ENCODE measurements at places on chromosomes 1 and 21.

DNA sequence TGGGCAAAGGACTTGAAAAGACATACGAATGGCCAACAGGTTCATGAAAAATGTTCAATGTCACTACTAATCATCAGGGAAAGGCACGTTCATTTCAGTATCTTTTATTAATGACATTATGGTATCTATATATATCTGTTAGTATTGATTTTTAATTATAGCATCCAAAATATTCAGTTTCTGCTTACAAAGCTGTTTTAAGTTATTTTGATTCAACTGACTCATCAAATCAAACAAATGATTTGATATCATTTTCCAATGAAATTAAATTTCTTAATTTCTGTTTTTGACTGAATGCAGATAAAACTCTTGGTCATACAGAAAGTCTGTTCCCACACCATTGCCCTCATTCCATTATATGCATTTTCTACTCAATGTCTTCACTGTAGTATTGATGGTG lies 315.9 kb downstream of the PDE4B start:
- DNase-seq, result no peak

DNA sequence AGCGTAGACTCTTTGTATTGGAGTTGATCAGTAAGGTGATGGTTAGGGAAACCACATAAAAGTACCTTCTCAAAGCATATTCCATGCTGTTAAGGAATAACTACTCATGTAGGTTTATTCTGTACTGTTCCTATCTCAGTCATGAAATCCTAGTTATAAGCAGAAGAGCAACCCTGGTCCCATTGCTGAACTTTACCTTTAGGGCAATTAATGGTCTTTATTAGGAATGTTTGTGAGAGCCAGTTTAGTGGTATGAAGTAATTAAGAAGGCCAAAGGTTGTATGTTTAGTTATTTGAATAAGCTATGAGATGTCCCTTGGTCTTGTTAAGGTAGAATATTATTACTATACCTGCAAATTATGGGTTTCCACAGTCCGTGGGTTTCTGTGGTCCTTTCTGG lies 44.0 kb downstream of the ACP6 start:
- no peak for DNase-seq

DNA sequence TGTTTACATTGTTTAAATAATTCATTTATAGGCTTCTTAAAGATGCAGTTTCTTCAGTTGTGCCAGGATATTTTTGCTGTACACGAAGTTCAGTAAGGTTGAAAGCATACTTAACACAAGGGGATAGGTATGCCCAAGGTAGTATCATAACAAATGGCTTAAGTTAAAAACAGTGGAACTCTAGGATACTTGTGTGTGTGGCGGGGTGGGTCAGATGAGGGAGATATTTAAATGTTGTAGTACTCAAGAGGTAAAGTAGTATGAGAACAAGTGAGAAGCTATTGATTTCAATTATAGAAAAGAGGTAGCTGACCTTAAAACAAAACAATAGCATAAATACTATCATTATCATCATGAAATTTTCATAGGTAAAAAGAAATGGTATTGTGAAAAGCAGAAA lies 6.2 kb downstream of the LRRC7 start:
- DNase-seq, result no peak

- DNase-seq, result no peak
Measured at GRCh38 chr1:112034277-112034676, 44.8 kb upstream of the KCND3 start.

GRCh38 chr1:150557813-150558212 lies 8.6 kb downstream of the ADAMTSL4 start:
- DNase-seq, result no peak

- no peak for DNase-seq
Measured at GRCh38 chr21:36725793-36726386, 27.0 kb downstream of the SIM2 start.

DNA sequence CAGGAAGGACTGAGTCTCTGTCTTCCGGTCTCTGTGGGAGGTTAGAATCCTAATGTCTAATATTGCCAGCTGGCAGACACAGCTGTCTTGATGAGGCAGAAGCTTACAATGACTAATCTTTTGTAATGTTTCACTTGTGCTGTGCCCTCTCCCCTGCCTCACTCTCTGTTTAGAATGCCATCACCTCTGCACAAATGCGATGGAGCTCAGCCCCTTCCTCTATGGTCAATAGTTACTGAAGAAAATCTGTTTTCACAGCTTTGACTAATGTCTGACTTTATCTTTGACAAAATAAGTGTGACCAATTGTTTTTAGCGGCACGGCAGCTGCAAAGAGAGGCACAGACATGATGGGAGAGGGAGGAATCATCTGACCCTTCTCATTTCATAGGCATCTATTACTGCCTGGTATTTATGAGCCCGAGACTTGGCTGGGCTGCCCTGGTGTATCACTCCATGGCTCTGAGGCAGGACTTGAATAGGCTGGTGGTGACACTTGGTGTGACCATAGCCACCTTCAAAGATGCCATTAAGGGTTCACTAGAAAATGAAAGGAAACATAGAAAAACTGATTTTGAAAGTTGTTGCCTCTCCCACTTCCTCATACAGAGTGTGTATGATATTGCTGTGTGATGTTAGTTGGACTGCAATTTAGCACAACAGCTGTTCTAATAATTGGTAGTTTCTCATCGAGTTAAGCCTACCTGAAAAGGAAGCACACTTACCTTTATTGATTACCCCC lies 163.2 kb upstream of the NBPF11 start:
- no peak for DNase-seq

DNA sequence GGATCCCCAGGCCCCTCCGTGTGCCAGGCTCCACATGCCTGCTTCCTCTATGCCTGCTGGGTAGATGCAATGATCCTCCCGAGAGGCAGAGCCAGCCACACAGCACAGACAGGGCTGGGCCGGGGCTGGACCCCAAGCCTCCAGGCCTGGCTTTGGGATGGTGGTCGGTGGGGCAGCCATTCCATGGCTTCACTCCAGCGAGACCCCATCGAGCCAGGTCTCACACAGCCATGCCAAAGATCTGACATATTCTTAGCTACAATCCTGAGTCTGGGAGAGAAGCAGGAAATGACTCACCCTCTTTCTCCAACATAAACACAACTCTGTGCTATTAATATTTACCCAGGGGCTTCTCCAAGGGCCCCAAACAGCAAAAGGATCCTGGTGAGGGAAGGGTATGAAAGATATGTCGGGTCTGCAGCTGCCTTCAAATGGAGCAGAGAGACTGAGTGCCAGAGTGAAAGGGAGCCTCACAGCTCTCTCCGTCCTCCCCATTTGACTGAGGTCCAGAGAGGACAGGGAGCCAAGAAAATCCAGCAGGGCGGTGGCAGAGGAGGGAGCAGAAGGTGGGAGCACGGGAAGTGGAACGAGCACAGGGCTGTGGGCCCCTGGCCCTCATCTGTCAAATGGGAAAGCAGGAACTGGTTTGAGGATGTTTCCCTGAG lies 639.5 kb downstream of the MATN1 start:
- DNase-seq, result no peak

DNA sequence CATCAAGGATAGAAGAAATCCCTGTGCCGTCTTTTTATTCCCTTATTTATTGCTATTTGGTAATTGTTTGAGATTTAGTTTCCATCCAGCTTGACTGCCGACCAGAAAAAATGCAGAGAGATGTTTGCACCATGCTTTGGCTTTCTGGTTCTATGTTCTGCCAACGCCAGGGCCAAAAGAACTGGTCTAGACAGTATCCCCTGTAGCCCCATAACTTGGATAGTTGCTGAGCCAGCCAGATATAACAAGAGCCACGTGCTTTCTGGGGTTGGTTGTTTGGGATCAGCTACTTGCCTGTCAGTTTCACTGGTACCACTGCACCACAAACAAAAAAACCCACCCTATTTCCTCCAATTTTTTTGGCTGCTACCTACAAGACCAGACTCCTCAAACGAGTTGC lies 99.0 kb downstream of the TGFB2 start:
- no peak for DNase-seq

- DNase-seq, result no peak
Measured at GRCh38 chr21:34521561-34521960, 9.6 kb upstream of the KCNE1 start.

DNA sequence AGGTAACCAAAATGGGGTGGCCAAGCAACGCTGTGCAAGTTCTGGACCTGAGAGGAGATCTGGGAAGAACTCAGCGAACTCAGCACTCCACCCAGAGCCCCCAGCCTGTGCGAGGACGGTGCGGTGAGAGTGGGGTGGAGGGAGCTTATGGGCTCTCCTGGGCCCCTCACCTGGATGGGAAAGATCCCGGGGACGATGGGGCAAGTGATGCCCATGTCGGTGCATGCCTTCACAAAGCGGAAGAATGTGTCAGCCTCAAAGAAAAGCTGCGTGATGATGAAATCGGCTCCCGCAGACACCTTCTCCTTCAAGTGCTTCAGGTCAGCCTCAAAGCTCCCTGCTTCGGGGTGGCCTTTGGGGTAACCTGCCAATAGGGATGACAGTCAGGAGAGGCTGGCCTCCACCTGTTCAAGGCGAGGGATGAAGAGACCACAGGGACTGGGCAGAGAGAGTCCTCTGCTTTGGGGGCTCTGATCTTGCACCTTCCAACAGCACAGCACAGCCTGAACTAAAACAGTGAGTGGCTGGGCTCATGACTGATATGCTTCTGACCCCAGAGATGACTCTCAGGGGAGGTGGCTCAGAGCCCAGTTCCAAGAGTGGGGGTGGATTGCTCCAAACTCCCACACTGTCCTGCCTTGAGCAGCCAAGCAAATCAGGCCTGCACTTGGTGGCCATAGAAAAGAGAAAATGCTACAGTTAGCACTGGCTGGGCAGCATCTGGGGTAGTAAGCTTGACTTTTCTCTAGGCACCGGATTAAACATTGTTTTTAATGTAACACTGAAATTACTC lies 9.5 kb downstream of the MTHFR start:
- DNase-seq, result no peak

- DNase-seq, result no peak
Measured at GRCh38 chr1:108034396-108034795, 69.4 kb upstream of the VAV3 start.

- DNase-seq, result no peak
Measured at GRCh38 chr1:118866330-118866729, 121.8 kb downstream of the TBX15 start.

GRCh38 chr1:174701565-174701964 lies 253.8 kb downstream of the GPR52 start:
- no peak for DNase-seq

DNA sequence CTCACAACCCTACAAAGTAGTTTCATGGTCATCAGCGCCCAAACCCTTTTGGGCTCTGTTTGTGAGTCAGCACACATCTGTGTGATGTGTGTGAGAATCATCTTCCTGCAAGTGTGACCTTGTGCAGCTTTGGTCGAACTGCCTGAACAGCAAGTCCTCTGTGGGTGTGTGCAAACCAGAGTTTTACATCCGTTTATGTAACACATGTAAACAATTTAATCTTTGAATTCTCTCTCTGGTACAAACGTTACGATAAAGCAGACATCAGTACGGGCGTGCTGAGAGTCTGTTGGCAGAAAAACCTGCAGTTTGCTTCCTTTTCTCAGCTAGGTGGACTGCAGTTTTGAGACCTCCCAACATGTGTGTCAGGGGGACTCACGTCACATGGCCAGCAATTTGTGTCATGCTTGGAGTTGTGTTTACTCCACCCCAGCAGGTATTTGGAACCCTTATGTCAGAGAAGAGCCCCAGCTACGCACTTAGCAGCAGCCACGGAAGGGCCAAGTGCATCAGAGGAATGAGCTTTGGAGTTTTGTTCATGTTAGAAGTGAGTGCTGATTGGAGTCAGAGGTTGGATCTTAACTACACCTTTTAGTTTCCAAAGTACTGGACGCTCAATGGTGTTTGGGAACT lies 230.8 kb downstream of the PAPPA2 start:
- DNase-seq, result no peak

DNA sequence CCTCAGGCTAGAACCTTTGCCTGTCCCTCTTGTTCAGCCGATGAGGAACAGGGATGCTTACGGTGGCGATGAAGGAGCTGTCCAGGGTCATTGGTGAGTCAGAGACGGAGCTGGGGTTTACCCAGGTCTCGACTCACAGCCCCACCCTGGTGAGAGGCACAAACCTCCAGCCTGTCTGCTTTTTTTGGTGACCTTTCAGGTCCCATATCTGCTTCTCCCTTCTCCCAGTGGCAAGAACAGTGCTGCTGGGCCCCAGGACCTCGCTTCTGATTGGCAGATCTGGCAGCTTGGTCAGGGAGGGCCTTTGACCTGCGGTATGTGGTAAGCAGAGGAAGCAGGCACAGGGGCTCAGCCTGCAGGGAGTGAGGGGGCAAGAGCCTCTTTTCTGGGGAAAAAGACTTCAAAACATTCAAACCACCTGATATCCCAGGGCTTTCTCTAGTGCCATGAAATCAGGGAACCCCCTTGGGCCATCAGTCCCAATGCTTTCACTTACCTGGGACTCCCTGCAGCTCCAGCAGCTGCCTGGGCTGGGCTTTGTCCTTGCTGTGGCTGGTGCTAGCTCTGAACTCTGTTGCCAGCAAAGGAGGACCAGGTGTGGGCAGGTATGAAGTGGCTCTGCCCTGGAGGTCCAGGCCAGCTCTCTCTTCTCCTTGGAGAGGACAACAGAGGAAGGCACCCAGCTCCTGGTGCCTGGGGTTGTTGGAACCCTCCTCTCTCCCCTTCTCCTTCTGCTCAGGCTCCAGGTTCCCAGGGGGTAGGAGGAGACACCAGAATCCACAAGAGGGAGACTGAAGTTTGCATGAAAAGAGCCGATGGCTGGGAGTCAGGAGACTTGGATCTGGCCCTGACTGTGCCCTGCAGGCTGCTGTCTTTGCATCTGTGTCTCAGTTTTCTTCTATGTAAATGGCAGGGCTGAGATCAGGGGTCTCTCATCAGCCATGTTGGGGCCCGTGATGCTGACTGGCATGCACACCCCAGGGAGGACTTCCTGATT lies 41.4 kb downstream of the TRIM62 start:
- DNase-seq, result no peak

- peak; percentile 72 for DNase-seq
Measured at GRCh38 chr1:5905436-5905835, 86.8 kb downstream of the NPHP4 start.

DNA sequence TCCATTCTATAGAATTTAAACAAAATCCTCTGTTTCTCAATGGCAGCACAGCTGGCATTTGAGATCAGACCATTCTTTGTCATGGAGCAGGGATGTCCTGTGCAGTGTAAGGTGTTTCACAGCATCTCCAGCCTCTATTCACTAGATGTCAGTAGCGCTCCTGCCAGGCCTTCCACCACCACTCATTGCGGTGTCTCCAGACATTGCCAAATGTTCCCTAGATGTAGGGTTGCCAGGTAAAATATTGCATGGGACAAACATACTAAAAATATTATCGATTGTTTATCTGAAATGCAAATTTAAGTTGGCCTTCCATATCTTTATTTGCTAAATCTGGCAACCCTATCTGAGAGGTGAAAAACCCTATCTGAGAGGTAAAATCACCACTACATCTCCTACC lies 11.7 kb downstream of the ITLN2 start:
- no peak for DNase-seq
